ENCODE measurements at places on chromosomes 12 and 14.

DNA sequence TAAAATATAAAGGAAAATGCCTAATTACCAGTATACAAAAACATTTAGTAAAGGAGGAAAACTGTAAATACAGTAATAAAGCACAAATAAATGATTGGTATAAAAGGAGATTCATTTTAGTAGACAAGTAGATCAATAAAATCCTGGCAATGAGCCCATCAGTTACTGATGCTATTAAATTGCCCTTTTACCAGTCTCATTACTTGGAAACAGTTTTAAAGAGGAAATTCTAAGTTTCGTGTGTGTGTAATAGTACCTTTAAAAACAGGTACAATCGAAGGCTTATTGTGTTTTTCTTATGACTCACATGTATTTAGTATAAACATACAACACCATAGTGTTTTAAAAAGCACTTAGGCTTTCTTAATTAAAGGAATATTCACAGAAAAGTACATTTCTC, 46.4 kb upstream of the SYT10 start:
- DNase-seq, result no peak

GRCh38 chr14:69331206-69331605, 66.9 kb downstream of the ERH start:
- no peak for DNase-seq

- no peak for DNase-seq
These were observed 104.1 kb downstream of the EPS8 start for GRCh38 chr12:15684896-15685658.

DNA sequence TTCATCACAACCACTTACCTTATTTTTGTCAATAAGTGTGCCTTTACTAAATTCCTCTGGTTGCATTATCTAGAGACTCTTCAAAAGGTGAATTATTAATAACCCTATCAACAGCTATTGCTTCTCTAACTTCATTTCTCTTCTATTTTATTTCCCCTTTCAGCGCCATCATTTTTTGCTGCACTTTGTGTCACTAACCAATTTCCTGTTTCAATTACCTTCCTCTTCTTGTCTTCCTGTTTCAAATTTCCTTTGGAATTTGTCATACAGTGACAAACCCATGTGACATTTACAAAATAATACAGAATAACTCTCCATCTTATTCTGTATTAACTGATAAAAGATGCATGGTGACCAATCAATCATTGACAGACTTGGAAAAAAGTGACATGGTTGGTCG, 12.2 kb upstream of the CLEC2A start:
- peak; percentile 2 for DNase-seq

DNA sequence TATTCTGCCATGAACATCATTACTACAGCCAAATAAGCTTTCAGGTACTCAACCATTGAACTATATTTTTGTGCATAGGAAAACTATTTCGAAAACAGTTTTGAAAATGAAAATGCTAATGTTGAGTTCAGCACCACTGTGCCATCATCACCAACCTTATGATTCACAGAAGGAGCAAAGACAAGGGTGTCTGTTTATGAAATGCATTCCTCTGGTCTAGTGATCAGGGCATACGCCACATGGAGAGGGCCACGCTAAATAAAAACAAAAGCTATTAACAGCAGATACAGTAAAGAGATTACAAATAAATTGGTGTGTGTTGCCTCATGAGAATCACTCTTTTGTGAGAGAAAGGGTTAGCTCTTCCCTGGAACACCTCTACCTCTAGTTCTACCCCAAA, 43.2 kb upstream of the BMAL2 start:
- DNase-seq, result no peak

DNA sequence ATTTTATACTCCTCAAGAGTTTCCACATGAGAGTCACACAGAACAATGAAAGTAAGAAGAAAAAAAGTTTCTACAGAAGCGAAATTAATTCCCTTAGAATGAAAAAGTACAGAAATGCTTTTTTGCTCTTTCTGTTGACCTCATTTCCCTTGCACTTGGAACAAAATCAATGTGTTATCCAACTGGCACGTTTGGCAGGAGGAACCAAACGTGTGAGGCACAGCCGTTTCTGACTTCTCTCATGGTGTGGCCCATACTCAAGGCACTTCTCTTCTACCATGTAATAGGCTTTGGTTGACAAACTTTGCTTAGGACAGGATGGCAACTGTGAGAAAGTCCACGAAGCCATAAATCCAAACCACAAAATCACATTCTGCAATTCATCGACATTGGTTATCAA, 297.0 kb downstream of the FUT8 start:
- no peak for DNase-seq

- no peak for DNase-seq
These were observed 252.8 kb downstream of the TMEM117 start for GRCh38 chr12:44088647-44089046.

- no peak for DNase-seq
These were observed 20.7 kb downstream of the ZDHHC17 start for GRCh38 chr12:76784600-76785051.

GRCh38 chr12:103994235-103994634, 28.6 kb downstream of the TDG start:
- no peak for DNase-seq

DNA sequence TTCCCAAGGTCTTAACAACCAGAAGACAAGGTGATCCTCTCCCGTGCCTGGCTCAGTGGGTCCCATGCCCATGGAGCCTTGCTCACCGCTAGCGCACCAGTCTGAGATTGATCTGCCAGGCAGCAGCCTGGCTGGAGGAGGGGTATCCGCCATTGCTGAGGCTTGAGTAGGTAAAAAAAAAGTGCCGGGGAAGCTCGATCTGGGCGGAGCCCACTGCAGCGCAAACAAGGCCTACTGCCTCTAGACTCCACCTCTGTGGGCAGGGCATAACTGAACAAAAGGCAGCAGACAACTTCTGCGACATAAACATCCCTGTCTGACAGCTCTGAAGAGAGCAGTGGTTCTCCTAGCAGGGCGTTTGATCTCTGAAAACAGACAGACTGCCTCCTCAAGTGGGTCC, 104.0 kb downstream of the C14orf39 start:
- DNase-seq, result no peak

GRCh38 chr12:41795051-41795600, 349.5 kb downstream of the GXYLT1 start:
- DNase-seq, result no peak

GRCh38 chr14:103259801-103260628, 74.0 kb upstream of the EIF5 start:
- DNase-seq, result no peak

DNA sequence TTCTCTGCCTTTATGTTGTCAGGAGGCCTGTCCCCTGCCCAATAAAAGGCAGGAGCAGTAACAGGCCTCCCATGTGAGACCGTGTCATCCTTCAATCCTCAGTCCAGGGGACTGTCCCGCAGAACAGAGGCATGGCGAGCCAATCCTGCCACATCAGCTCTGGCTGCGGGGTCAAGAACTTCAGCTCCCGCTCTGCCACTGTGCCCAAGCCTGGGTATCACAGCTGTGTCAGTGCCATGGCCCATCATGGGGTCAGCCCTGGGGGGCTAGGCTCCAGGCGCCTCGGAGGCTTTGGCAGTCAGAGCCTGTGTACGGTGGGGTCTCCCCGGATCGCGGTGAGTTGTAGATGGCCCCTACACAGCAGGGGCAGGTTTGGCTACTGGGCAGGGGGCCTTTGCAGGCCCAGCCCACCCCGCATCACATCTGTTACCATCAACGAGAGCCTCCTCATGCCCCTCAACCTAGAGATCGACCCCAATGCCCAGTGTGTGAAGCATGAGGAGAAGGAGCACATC, 19.9 kb upstream of the KRT83 start:
- no peak for DNase-seq

- DNase-seq, result no peak
These were observed 12.5 kb downstream of the RPS6KL1 start for GRCh38 chr14:74910556-74910955.

DNA sequence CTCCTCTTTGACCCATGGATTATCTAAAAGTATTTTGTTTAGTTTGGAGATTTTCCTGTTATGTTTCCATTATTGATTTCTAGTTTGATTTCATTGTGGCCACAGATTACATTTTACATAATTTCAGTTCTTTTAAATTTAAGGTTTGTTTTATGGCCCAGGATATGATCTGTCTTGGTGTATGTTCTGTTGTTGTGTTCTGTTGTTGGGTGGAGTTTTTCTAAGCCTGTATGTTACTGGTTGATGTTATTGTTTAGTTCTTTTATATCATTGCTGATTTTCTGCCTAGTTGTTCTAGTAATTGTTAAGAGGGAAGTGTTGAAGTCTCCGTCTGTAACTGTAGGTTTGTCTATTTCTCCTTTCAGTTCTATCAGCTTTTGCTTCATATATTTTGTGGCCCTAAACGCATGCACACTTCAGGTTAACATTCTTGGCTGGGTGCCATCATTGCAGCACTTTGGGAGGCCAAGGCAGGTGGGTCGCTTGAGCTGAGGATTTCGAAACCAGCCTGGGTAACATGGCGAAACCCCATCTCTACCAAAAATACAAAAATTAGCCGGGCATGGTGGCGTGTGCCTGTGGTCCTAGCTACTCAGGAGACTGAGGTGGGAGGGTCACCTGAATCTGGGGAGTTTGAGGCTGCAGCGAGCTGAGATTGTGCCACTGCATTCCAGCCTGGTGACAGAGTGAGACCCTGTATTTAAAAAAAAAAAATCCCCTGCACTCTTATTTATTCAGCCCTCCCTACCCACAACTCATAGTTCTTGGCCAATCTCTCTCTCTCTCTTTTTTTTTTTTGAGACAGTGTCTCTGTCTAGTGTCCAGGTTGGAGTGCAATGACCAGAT, 28.1 kb upstream of the CFL2 start:
- no peak for DNase-seq

GRCh38 chr14:103949131-103949790, 6.9 kb upstream of the RD3L start:
- DNase-seq, result no peak

- no peak for DNase-seq
These were observed 25.7 kb downstream of the SOAT2 start for GRCh38 chr12:53128780-53129569.

GRCh38 chr12:78703820-78704525, 160.6 kb upstream of the SYT1 start:
- DNase-seq, result no peak

DNA sequence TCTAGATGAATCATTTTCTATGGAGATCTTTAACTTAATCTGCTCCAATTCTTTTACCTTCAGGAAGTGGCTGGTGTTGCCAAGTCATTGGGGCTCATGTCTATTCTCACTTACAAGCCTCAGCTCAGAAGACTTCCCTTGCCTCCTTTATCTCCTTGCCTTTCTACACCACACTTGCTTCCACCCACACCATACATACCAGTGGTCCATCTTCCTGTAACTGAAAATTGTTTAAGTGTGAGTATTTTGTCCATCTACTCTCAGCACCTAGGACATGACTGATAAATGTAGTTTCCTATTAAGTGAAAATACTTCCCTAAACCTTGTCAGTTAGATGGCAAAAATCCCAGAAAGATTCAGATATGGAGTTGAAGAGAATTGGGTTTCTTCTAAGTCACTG, 199.7 kb upstream of the CPNE8 start:
- no peak for DNase-seq

DNA sequence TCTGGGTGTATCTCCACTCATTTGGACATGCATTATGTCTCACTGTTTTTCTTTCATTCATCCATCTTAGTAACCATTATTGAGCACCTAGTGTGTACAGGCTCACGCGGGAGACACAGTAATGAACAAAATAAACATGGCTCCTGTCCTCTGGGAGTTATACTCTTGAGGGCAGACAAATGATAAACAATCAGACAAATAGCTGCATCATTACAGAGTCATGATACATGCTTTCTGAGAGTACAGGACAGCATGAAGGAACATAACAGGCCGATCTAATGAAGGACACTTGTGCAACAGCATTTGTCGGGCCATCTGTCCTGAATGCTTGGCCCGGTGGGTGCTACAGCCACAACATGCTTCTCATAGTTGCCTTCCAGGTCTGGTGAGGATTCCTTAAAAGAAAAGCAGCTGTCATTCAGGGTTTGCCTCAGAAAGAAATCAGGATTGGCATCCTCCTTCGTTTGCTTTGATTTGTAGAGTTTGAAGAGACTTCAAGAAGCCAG, 77.2 kb upstream of the EGLN3 start:
- DNase-seq, result no peak

DNA sequence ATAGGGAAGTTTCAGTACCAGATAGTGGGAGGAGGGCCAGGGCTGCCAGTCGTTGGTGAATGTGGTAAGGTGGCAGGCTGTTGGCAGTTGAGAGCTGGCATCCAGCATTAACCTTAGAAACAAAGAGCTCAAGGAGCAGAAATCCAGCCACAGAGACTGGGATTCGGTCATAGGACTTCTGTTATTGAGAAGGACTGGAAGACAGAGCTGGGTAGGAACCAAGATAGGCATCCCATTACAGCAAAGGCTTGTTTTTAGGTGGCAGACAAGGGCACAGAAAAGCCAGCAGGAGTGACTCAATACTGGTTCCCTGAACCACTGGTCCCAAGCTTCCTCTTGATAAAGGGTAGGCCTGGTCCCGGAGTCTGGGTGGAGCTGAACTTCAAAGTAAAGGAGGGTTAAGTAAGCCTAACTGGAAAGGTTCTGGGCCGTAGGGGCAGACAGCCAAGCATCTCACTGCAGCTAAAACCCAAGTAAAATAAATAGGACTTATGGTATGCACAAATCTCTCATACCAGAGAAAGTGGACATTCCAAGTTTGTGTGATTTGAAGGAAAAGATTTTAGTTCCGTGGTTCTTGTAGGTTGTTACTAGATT, 147.9 kb downstream of the ETV6 start:
- peak; percentile 54 for DNase-seq

DNA sequence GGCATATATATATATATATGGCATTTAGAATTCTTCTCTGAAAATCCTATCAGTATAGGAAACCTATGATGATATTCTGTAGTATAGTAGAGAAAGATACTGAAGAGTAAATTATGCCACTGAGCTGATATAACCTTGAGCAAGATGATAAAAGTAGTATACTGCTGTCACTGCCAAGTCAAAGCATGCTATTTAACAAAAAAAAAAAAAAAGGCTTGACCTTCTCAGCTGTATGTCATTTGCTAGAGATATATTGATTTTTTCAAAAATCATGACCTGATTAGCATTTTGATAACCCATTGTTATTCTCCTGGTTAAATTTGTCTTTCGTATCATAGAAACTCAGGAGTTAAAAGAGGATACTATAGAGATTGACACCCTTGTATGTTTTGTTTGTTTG, 299.4 kb downstream of the ADAMTS20 start:
- no peak for DNase-seq

- DNase-seq, result no peak
These were observed 200.5 kb upstream of the PRICKLE1 start for GRCh38 chr12:42789808-42790760.
